ENCODE measurements at places on chromosomes 3 and 15.

GRCh38 chr3:155252535-155252934 lies 40.9 kb downstream of the STRIT1 start:
- DNase-seq = no peak

DNA sequence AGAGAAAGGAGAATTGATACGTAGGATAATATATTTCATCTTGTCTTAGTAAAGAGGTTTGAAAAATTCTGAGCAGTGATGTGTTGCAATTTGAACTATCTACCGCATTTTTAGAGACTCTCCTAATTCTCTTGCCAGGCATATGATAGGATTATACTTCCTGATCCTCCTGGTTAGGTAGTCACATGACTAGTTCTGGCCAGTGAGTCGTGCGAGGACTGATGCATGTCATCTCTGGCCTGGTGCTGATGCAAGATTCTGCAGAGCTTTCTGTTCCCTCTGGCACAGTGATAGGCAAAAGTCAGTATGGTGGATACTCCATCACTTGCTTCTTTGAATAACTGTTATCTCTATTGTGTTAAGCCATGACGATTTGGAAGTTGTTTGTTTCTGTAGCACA lies 277.6 kb upstream of the NAALADL2 start:
- no peak for DNase-seq

GRCh38 chr3:110106805-110107204 lies 769.5 kb upstream of the DPPA4 start:
- no peak for DNase-seq

- no peak for DNase-seq
Measured at GRCh38 chr3:161599697-161600096, 103.1 kb downstream of the OTOL1 start.

GRCh38 chr3:78761126-78761525 lies 1006.7 kb downstream of the ROBO1 start:
- no peak for DNase-seq

GRCh38 chr3:30474371-30474770 lies 132.0 kb upstream of the TGFBR2 start:
- DNase-seq = no peak

DNA sequence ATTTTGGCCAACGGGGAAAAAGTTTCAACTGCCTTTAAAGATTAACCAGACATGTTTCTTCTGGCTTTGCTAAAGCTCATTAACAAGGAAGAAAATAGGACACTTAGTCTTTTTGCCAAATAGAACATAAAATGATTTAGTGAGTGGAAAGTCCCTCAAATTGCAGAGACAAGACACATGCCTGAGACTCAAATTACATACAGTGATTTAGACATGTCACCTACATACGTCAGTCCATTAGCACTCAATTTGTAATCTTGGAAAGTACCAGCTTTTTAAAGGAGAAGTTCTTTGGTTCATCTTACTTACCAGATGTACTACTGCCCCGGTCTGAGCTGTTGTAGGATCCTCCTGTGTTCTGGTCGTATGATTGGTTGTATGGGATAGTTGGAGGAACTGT lies 1134.2 kb downstream of the ROBO1 start:
- no peak for DNase-seq

- DNase-seq = no peak
Measured at GRCh38 chr3:105537371-105538080, 170.8 kb downstream of the ALCAM start.

GRCh38 chr3:146705225-146705624 lies 100.1 kb upstream of the PLSCR5 start:
- no peak for DNase-seq

GRCh38 chr15:29449136-29449535 lies 179.5 kb upstream of the NSMCE3 start:
- DNase-seq = no peak

- DNase-seq = no peak
Measured at GRCh38 chr3:115239717-115240116, 92.6 kb upstream of the ZBTB20 start.

- DNase-seq = no peak
Measured at GRCh38 chr15:101308604-101309435, 13.8 kb upstream of the SNRPA1 start.

DNA sequence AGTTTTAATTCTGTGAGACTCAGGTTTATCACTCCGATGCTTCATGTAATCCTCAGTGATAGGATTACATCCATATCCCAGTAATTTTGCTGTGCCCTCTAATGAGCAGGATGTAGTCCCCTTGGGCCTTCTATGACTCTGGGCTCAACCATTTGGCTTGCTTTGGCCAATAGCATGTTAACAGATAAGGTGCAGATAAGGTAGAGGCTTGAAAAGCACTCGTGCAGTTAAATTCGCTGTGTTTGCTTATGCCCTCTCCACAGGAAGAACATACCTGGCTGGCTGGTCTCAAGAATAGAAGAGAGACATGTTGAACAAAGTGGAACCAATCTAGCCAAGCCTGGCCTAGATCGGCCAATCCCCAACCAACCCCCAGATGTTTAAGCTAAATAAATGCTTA lies 20.1 kb downstream of the CCDC13 start:
- no peak for DNase-seq

- no peak for DNase-seq
Measured at GRCh38 chr3:106083854-106084253, 215.0 kb upstream of the CBLB start.

- DNase-seq = no peak
Measured at GRCh38 chr15:79168922-79169456, 78.4 kb upstream of the RASGRF1 start.

- DNase-seq = no peak
Measured at GRCh38 chr3:155233213-155233612, 60.3 kb downstream of the STRIT1 start.
